ENCODE measurements at places on chromosomes 7 and 10.

- no peak for DNase-seq
Observed at GRCh38 chr7:158569858-158570323, 17.7 kb downstream of the PTPRN2 start.

- DNase-seq, result no peak
Observed at GRCh38 chr10:15681076-15681475, 38.6 kb downstream of the ITGA8 start.

DNA sequence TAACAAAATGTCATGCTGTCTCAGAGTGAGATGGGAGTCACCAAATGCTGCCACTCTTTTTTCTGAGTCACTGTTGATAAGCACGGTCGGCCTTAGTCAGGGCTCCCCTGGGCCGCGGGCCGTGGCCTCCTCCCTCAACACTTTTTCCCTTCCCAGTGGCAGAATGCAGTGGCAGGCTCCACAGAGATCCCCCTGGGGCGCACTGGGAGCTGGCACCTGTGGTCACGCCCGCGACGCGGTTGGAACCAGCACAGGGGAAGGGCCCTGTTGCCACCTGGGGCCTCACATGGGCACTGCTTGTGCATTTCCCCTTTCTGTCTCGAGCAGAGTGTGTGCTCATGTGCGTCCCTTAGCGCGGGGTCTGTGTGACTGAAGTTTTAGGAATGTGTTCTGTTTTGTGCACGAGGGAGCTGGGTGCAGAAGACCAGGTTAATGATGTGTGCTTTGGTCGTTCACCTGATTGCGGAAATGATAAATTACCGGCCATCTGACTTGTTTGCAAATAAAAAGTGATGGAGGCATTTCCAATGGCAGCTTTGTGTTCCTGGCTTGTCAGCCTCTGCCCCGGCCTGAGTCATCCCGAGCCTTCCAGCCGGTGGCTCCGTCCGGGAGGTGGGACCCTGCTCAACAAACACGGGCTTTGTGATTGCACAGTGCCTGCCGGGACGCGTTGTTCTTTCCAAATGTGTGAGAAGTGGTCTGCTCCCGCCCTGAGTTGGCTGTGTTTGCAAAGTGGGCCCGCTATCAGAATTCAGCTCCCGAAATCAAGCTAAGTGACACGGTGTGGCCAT is 100.7 kb downstream of the NKX6-2 start:
- peak; percentile 61 for DNase-seq

DNA sequence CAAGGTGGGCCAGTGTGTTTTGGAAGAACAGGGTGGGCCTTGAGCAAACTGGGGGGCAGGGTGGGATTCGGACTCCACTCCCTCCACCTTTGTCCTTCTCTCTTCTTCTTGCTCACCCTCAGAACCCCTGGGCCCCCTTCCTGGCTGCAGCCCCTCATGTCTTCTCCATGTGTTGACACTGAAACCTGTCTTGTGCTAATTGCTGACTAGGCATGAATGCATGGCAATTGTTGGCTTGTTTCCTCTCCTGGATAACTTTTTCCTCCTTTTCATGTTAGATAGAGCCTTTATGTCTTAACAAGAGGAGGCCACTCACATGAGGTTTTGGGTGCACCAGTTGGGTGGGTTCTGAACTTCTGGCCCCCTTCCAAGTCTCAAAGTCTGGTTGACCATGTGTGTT is 181.6 kb upstream of the MKI67 start:
- no peak for DNase-seq

DNA sequence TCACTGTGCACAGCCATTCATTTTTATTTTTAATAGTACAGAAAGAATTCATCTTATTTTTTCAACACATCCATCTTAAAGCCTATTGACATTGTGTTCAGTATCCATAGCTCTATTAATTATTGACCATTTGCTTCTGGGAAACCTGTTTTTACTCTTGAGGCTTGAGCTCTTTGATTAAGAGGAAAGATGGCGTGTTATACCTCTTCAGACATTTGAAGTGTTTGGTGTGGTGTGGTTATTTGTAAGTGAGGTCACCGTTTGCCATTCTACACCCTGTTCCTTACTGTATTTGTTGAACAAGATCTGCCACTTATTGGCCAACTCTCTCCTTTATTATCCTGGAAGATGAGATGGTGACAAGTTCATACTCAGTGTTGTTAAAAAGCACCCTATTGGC is 18.4 kb downstream of the C7orf57 start:
- DNase-seq, result no peak

DNA sequence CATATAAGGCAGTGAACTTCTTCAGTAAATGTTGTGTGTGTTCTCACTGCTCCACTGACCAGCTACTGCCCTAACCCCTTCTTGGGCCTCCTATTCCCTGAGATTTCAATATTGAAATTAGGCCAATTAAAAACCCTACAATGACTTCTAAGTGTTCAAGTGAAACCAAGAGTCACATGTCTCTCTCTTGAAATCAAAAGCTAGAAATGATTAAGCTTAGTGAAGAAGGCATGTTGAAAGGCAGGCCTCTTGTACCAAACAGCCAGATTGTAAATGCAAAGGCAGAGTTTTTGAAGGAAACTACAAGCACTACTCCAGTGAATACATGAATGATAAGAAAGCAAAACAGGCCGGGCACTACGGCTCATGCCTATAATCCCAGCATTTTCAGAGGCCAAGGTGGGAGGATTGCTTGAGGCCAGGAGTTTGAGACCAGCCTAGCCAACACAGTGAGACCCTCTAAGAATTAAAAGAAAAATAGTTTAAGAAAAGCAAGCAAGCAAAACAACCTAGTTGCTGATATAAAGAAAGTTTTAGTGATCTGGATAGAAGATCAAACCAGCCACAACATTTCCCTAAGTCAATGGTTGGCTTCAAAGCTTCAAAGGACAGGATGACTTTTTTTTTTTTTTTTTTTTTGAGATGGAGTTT is 22.3 kb downstream of the BRAF start:
- DNase-seq, result no peak

DNA sequence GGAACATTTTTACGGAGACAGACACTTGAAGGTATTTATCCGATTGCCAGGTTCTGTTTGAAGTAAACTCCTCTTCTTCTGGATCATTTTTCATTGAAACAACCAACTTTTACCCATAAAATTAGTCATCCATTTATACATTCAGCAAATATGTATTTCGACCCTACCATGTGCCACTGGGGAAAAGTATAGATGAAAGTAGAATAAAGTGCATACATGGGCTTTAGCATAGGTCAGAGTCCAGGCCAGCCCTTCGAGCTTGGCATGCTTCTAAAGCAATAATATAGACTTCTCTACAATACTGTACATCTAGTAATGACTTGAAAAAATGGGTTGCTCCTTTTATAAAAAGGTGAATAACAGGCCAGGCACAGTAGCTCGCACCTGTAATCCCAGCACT is 10.1 kb downstream of the SLC25A16 start:
- no peak for DNase-seq

- DNase-seq, result no peak
Observed at GRCh38 chr7:37417107-37417474, 31.6 kb downstream of the ELMO1 start.

DNA sequence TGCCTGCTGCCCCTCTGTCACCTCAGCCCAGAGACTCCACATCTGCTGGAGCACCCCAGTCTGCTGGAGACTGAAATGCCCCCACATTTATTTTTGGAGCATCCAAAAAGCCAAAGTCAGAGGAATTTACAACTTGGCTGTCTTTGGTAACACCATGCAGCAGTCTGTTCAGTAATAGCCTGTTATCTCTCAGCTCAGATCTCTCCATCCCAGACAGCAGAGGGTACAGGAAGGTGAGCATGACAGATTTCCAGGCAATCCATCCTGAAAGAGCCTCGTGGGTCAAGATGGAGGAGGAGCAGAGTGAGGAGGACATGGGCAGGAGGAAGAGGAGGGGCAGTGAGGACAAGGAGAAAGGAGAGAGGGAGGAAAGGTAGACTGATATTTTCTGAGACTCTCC is 55.9 kb downstream of the GRID1 start:
- DNase-seq, result no peak

- DNase-seq, result peak; percentile 13
Observed at GRCh38 chr7:158097453-158098124, 490.0 kb downstream of the PTPRN2 start.

GRCh38 chr10:13788320-13788600 is 201.5 kb downstream of the PRPF18 start:
- no peak for DNase-seq

GRCh38 chr10:62413652-62414051 is 39.5 kb downstream of the ZNF365 start:
- DNase-seq, result no peak

DNA sequence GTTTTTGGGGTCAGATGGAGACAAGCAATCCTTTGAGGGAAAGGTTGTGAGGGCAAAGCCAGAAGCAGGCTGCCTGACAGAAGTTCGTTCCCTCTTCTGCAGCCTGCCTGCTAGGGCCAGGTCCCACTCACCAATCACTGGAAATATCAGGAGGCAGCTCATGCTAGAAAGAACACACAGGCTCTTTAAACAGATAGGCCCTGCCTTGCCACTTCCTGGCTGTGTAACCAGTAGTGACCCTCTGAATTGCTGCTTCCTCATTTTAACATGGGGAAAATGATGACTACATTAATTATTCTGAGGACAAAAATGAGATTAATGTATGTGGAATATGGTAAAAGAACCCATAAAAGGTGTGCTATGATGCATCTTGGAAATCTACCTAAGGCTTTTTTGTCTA is 50.5 kb upstream of the MRLN start:
- DNase-seq, result no peak

DNA sequence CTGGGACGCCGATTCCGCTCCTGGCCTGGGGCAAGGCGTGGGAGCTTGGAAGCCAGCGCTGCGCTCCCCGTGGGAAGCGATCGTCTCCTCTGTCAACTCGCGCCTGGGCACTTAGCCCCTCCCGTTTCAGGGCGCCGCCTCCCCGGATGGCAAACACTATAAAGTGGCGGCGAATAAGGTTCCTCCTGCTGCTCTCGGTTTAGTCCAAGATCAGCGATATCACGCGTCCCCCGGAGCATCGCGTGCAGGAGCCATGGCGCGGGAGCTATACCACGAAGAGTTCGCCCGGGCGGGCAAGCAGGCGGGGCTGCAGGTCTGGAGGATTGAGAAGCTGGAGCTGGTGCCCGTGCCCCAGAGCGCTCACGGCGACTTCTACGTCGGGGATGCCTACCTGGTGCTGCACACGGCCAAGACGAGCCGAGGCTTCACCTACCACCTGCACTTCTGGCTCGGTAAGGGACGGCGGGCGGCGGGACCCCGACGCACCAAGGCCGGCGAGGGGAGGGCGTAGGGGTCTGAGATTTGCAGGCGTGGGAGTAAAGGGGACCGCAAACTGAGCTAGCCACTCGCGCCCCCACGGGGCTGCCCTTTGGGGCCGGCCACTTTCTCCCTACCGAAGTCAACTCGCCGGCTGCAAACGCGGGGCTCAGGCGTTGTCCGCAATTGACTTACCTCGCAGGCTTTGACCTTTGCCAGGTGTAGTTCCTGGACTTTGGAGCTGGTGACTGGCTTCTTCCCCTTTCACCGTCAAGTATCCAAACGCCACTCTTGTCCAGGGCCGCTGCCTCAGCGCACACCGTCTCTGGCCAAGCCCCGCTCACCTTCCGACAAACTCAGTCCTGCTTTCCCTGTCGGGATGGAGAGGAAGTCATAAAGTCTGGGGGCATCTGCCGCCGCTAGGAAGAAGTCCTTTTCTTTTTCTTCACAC is at the start of gene SCIN:
SCIN (plus strand) TSS at position 187 of the 928 bp plus-strand sequence; CDS start at position 254, 67 bp downstream.
- DNase-seq, result no peak

GRCh38 chr7:36692456-36692855 is 31.8 kb downstream of the AOAH start:
- DNase-seq, result no peak

DNA sequence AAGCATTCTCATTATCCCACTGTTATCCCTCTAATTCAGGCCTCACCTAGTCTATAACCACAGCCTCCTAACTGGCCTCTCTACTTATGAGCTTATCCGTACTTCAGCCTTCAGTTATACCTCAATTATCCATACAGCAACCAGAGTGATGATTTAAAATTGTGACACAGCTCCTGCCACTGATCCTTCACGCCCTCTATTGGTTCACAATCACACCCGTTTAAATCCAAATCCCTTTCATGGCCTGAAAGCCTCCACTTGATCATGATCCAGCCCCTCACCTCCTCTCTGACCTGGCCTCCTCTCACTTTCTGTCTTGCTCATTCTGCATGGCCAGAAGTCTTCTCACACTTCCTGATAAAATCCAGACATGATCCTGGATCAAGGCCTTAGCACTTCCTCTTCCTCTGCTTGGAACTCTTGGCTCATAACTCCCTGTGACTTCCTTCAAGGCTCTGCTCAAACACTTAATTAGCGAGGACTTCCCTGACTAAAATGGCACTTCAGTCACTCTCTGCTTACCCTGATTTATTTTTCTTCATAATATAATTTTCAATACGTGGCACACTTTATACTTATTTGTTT is 19.0 kb upstream of the TMEM26 start:
- no peak for DNase-seq

GRCh38 chr7:44824894-44825526 is 22.9 kb downstream of the H2AZ2 start:
- DNase-seq, result no peak

DNA sequence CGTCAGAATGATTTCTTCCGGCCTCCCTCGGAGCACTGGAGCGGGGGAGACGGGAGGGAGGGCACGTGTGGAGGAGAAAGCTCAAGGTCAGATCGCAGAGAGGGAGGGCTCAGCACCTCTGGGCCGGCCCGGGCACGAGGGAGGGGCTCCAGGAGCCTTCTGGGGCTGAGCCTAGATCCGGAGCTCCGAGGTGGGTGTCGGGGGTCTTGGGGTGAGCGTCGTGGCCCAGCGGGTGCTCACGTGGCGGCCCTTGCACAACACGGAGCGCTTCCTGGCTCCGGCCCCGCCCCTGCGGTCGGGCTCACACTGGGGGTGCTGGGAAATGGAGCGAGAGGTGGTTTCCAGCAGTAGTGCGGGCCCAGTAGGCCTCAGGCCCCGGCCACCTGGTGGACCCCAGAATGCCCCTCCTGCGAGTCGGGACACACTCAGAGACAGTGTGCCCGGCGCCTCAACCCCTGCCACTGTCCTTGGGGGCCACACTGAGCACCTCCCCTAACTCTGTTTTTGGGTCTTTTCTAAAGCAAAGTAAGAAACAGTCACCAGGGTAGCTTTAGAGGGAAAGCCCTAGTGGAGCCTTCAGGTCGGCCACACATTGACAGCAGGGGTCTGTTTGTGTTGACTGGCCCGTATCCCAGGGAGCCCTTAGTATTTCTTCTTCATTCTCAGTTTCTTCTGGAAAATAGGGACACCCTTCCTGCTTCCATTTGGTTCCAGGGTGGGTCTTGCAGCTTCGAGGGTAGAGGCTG is 798 bp downstream of the PPIF start:
- DNase-seq, result peak; percentile 90

- DNase-seq, result no peak
Observed at GRCh38 chr10:20922451-20922850, 25.3 kb upstream of the NEBL start.

DNA sequence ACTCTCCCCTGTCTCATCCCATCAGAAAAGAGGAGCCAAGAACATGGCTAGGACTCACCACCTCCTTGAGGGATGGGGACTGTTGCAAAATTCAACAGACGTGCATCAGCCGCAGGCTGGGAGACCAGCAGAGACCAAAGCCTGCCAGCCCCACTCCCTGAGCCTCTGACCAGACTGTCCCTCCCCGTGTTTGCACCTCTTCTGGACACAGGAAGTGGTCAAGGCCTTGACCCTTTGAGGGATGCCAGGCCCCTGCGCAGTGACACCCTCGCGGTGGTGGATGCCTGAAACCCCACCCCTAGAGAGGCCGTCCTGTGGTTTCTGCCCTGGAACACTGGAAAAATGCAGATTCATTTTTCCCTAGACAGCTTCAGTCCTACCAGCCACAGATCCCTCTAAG is 128.4 kb upstream of the TCF7L2 start:
- DNase-seq, result no peak

- DNase-seq, result no peak
Observed at GRCh38 chr10:34956756-34957155, 133.4 kb downstream of the CUL2 start.

GRCh38 chr10:104613406-104613805 is 27.7 kb upstream of the SORCS3 start:
- DNase-seq, result no peak

Measured in activated CD8-positive, alpha-beta memory T cell treated with anti-CD3 and anti-CD28 coated beads for 24 hours (primary cell).